Suppressor macrophage treated with lipopolysaccharide for 1 hour (primary cell): ENCODE measurements at places on chromosomes 6 and 20.

DNA sequence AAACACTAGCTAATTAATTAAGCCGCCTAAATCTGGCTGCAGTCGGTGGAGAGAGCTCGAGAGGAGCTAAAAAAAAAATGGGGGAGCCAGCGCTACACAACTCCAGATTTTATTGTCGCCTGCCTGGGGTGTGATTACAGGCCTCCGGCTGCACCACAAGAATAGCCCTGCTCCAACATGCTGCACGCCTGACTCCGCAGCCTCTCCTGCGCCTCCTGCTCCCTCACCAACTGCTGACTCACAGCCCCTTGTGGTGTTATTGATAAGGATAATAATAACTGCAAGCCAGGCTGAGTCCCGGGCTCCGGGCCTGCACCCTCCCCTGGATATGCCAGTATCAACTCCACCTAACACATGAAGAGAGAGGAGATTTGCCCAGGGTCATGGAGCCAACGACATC lies 16.8 kb downstream of the SIRPA start:
- DNase-seq, result no peak

DNA sequence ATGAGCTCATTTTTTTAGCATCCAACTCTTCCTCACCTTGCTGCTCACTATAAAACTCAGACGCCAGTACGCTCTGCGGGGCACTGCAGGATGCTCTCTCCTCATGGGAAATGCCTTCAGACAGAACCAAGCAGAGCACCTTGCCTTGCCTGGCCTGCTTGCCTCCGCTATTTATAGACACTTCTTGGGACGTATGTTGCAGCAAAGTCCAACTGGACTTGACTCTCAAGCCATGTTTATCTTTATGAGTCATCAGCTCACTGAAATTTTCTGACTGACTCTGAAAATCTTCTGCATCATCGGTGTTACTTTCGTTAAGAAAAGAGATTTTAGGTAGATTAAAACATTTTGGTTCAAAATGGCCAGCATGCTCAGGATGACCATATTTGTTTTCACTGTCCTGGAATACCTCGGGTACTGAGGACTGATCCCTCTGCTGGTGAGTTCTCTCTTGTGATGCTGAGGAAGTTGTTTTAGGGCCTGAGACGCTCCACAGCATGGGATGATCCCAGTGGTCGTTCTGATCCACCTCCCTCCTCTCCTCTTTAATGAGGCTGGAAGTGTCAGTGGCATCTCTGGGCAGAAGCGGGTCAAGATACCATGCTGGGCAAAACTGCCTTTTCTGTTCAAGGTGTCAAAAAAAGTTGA lies 204.5 kb downstream of the KIF16B start:
- no peak for DNase-seq

GRCh38 chr6:121395736-121396135 lies 39.7 kb upstream of the GJA1 start:
- DNase-seq, result no peak

GRCh38 chr6:2355150-2355549 lies 109.7 kb upstream of the GMDS start:
- DNase-seq, result no peak

DNA sequence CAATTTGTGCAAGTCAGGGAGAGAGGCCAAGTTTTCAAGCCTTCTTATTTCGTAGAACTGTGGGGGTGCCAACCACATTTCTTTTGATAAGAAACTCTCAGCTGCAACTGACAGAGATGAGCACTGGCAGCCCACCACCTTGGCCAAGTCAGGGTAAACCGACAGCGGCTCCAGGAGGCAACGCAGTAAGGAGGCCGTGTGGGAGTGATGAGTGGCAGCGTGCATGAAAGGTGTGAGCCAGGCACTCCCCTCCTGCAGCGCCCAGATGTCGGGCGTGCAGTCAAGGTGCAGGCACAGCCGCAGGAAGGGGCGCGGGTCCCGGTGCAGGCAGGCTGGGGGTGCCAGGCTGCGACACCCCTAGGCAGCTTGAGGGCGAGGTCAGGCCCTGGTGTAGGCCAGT lies 49.2 kb upstream of the HDAC2 start:
- DNase-seq, result no peak

GRCh38 chr6:130890521-130890971 lies 63.3 kb downstream of the SMLR1 start:
- DNase-seq, result peak; percentile 83
